ENCODE measurements at places on chromosomes 7 and 10.

DNA sequence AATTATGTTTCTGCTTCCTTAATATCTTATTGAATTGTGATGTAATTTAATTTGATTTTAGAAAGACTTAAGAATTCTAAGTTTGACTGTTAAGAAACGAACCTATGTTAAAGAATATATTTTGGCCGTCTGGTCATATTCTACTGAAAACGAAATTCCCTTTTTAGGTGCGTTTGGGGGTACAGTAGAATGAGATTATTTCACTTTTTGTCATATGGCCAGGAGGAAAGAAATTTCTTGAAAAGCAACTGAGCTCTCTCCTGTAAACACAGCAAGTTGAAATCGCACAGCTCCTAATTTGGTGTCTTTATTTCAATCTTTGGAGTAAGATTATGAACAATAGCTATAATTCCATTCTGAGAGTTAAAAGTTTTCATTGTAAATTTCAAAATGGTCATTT, 227.6 kb downstream of the CACNB2 start:
- no peak for DNase-seq

DNA sequence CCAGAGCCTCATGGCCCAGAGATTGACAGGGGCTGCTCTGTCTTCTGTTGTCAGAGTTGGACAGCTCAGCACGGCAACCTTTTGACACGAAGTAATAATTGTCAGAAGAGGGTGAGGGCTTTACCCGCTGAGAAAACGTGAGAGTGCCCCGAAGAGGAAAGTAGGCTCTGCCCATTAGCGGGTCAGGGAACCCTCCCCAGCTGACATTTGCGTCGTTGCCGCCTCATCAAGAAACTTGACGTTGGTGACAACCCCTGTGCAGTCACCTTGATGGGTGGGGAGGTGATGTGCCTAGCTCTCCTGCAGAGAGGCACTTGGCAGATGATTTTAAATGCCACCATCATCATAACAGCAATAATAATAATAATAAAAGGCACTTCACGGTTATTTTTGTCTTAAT, 202.1 kb downstream of the USP6NL start:
- no peak for DNase-seq

DNA sequence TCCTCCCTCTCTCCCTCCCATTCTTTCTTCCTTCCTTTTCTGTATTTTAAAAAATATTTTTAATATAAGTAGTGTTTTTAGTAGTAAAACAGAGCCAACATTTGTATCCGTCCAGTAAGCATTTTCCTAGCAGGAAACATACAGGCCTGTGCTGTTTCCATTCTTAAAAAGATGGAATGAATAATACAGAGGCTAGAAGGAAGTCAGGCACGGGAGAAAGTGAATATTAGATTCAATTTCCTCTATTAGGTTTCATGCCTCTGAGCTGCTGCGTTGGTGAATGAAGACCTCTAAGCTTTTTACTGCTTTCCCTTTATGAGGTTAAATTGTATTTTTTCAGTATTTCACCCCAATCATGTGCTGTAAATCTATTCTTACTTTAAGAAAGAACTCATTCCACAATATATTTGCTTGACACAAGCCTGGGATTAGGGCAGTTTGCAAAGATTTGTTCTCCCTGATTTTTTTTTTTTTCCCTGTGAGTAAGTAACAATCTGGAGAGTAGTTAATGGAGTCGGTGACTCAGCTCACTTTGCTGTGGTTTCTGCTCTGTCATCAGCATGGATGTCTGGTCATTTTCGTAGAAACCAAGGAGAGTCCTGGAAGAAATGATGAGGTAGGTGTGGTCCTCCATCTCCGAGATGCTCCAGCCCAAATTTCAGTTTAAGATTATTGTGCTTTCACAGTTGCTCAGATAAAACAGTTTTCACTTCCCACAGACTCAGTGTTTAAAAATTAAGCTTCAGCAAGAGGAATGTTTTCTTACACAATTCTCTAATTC, 76.1 kb upstream of the PITRM1 start:
- no peak for DNase-seq

GRCh38 chr7:20504060-20504459, 111.4 kb upstream of the ABCB5 start:
- no peak for DNase-seq

DNA sequence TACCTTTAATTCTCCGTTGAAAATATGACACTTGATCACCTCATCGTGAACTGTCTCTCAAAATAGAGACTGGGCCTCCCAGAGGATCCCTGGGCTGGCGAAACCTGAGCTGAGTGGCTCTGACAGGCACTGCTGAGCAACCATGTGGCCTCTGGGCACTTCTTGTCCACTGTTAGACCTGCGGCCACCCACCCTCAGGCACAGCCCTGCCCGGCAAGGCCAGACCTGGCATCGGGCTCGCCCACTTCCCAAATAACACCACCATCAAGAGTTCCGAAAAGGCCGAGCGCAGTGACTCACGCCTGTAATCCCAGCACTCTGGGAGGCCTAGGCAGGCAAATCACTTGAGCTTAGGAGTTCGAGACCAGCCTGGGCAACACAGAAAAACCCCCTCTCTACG, 82.5 kb downstream of the COBL start:
- DNase-seq: no peak
